Activated T-helper 1 cell treated with Interleukin-2 at 50 U/mL for 16 hours (primary cell): ENCODE measurements at places on chromosomes 12 and 14.

DNA sequence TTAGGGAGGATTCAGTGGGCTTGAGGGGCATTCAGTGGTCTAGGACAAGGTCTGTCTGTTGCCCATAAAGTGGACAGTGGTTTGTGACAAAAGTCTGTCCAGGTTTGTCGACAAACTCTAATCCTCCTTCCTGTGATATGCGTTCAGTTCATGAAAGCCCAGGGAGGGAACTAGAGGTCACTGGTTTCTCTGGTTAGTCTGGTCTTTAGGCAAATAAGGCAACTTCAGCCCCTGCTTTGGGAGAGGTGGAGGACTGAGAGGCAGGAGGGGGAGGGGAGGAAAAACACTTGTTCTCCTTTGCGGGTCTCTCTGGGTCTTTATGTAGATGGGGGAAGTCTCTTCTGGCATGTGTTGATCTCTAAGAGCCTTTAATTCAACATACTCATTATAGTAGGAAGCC is 235.1 kb upstream of the PWP1 start:
- DNase-seq, result no peak

DNA sequence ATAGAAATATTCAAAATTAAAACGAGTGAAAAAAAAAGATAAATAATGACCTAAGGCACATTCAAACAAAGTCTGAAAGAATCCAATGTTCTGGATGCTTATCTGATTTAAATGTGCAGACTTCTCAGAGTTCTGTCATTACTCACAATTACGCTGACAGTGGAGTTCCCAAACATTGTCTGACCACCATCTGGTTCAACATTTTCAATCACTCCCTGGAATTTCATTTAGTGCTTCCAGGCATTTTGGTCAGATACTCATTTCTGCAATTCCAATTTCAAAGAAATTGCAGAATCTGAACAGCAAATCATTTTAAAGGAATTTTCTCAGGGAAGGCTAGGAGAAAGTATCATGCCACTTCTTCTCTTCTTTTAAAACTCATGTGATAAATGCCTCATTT is 398.2 kb upstream of the PDE3A start:
- no peak for DNase-seq

GRCh38 chr12:89863968-89864367 is 155.3 kb upstream of the ATP2B1 start:
- no peak for DNase-seq

- no peak for DNase-seq
Observed at GRCh38 chr14:102573591-102574046, 18.8 kb upstream of the RCOR1 start.

GRCh38 chr12:125633686-125634085 is 568.5 kb downstream of the AACS start:
- no peak for DNase-seq

DNA sequence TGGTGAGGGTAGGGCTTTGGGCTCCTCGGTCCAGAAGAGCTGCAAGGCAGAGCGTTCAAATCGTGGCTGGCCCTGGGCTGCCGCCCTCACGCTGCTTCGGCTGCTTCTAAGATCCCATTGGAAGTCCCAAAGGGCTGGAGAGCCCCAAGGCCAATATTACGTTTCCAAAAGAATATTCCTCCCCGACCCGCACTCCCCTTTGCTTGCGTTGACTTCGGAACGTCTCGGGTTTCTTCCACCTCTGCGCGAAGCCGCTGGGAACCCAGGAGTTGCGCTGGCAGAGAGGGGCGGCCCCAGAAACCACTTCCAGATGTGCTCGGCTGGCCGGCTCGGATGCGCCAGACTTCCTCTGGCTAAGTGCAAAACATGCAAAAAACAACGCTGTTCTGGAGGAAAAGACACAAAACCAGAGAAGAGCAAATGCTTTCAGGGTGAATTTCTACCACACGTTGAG is at the start of gene GLT8D2:
TSS of gene GLT8D2 (minus strand) at position 285 of the 454 bp plus-strand sequence. CDS start 30,539 bp downstream, outside the sequence.
- no peak for DNase-seq

DNA sequence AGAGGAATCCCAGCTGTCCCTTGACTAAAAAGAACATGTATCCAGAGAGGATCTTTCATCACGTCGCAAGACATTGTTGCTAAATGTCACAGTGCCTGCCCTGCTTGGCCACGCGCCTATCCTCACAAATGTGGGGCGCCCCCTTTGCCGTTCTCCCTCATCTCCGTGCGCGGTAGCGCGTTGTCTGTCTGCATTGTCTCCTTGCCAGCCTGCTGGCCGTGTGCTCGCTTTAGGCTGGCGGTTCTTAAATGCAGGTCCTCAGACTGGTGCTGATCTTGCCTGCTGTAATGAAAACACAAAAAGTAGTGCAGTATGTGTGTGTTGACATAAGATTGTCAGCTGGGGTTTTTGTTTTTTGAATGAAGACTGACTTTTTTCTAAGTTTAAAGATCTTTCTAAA is 198.2 kb upstream of the RGS6 start:
- no peak for DNase-seq

- no peak for DNase-seq
Observed at GRCh38 chr14:54116972-54117371, 160.3 kb upstream of the BMP4 start.
